Stimulated activated naive CD8-positive, alpha-beta T cell treated with anti-CD3 and anti-CD28 coated beads, Interleukin-15, amount 100 ng/mL, for 72 hours (primary cell): ENCODE measurements at places on chromosomes 5 and 9.

DNA sequence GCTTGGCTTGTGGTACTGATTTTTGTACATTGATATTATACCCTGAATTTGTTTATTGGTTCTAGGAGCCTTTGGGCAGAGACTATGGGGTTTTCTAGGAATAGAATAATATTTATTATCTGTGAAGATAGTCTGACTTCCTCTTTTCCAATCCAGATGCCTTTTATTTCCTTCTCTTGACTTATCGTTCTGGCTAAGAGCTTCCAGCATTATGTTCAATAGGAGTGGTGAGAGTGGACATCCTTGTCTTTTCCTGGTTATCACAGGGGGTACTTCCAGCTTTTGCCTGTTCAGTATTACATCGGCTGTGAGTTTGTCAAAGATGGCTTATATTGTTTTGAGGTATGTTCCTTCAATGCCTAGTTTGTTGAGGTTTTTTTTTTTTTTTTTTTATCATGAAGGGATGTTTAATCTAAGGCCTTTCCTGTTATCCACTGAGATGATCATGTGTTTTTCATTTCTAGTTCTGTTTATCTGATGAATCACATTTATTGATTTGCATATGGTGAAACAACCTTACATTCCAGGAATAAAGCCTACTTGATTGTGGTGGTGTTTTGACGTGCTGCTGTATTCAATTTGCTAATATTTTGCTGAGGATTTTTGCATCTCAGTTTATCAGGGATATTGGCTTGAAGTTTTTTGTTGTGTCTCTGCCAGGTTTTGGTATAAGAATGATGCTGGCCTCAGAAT, 77.5 kb downstream of the CERT1 start:
- DNase-seq, result no peak

DNA sequence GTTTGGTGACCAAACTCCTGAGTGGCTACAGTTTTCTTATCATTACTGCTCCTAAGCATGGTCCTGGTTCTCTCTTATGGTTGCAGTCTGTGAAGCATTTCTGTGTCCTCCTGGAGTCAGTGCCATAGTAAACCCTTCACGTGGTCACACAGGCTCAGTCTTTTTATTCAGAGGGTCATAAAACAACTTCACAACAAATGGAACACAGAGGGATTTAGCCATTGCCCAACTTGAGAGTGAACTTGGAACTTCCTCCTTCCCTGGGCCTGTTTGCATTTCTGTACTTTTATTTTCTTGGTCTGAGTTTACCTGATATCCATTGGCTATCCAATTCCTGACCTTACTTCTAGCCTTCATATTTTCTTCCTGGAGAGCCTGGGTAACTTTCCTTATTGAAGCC, 144.9 kb downstream of the CCDC192 start:
- no peak for DNase-seq

GRCh38 chr9:97563458-97564135, 62.1 kb downstream of the TMOD1 start:
- no peak for DNase-seq

- no peak for DNase-seq
Observed at GRCh38 chr9:130635306-130635705, 29.1 kb upstream of the PRDM12 start.

DNA sequence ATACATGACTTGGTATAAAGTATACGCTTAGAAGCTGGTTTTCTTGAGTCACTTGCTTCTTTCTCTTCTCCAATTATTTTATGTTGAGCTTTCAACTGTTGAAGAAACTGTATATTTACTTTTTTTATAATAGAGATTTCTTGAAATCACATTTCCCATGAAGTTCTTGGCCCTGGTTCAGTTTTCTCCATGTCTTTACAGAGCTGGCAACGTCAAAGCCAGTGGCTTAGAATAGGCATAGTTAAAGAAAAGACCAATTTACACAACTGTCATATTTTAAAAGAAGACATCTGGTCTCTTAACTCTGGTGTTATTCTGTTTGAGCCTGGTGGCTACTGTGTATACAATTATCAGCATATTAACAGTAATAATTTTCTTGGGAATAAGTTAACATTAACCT, 1249.3 kb downstream of the CDH12 start:
- no peak for DNase-seq

GRCh38 chr5:44619875-44620610, 188.7 kb upstream of the MRPS30 start:
- no peak for DNase-seq

DNA sequence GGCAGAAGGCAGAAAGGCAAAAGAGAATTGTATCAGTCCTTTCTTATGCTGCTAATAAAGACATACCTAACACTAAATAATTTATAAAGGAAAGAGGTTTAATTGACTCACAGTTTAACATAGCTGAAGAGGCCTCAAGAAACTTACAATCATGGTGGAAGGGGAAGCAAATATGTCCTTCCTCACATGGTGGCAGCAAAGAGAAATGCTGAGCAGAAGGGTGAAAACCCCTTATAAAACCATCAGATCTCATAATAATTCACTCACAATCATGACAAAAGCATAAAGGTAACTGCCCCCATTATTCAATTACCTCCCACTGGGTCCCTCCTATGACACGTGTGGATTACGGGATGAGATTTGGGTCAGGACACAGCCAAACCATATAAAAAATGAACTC, 312.5 kb upstream of the PTGER4 start:
- DNase-seq, result no peak

DNA sequence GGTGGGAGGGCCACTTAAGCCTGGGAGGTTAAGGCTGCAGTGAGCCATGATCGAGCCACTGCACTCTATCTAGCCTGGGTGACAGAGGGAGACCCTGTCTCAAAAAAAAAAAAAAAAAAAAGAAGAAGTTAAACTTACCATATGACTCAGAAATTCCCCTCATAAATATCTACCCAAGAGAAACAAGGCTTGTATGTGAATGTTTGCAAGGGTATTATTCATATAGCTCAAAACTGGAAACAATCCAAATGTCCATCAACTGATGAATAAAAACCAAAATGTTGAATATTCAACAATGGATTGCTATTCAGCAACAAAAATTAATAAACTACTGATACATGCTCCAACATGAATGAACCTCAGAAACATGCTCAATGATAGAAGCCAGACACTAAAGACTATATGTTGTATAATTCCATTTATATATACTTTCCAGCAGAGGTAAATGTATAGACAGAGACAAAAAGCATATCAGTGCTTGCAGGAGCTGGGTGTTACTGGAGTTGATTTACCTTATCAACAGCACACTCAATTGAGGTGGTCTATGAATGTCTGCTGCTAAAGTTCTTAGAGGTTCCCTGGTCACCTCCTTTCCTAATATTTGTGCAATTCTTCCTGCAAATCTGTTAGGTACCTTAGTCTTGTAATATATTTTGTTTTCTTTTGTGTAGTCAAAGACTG, 5.3 kb upstream of the SREK1 start:
- DNase-seq, result no peak
